ENCODE measurements at places on chromosomes 3 and 15.

- no peak for DNase-seq
These were observed 671.2 kb downstream of the SI start for GRCh38 chr3:164407111-164407510.

- DNase-seq = no peak
These were observed 468.6 kb upstream of the AGTR1 start for GRCh38 chr3:148229107-148229506.

GRCh38 chr15:45307230-45307924, 55.3 kb downstream of the SLC28A2 start:
- no peak for DNase-seq

DNA sequence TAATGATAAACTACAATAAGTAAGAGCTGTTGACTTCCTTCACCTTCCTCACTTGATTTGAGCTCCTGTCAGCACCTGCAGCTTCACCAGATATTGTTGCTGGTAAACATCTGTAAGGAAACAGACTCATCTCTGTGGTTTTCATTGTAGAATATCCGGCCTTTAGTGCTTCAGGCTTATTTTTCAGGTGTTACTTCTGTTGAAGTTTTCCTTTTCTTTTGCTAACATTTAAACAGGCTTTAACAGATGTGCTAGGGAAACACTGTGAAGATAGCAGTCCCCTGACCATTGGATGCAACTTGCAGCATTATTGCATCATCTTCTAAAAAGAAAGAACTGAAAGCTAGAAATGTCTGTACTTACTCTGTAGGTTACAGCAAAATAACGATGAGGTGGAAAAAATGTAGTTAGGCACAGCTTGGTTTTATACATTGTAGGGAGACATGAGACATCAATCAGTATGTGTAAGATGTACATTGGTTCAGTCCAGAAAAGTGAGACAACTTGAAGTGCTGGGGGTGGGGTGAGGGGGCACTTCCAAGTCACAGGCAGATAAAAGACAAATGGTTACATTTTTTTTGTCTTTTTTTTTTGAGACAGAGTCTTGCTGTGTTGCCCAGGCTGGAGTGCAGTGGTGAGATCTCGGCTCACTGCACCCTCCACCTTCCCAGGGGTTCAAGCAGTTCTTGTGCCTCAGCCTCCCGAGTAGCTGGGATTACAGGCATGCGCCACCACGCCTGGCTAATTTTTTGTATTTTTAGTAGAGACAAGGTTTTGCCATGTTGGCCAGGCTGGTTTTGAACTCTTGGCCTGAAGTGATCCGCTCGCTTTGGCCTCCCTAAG, 10.2 kb downstream of the EDEM1 start:
- peak; percentile 65 for DNase-seq

- no peak for DNase-seq
These were observed 191.3 kb downstream of the XXYLT1 start for GRCh38 chr3:195079636-195080035.

GRCh38 chr3:128575777-128576176, 74.8 kb downstream of the RPN1 start:
- DNase-seq = no peak

DNA sequence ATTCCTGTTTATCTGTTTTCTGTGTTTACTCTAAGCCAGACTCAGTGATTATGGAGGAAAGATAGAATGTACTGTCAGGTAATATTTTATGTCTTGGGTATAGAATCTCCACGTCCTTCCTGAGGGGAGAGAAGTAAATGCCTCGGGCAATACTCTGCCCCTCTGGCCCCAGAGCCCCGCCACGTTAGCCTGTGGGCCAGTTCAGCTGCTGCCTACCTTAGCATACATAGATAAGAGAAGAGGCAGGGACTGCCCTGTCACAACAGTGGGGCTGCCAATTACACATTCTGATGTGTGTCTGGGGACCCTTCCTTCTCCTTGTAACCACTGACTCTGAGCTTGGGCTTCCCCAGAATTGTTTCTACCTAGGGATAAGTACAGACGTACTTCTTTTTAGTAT, 347.7 kb upstream of the ATP11B start:
- DNase-seq = no peak

DNA sequence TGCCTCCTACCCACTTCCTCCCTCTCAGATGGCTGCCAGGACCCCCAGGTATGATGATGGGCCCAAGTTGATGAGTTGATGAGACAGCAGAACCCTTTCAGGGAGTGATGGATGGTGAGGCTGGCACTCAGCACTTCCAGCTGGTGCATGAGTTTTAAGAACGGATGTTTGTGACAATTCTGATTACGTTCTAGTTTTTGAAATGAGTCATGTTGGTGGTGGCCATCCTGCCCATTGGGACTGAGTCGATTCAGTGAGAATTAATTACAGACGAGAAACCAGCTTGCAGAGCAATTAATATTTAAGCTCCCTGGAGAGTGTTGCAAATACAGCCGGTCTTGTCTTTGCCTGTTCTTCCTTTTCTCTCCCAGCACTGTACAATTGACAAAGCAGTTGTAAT, 56.9 kb upstream of the NR2C2 start:
- DNase-seq = no peak

DNA sequence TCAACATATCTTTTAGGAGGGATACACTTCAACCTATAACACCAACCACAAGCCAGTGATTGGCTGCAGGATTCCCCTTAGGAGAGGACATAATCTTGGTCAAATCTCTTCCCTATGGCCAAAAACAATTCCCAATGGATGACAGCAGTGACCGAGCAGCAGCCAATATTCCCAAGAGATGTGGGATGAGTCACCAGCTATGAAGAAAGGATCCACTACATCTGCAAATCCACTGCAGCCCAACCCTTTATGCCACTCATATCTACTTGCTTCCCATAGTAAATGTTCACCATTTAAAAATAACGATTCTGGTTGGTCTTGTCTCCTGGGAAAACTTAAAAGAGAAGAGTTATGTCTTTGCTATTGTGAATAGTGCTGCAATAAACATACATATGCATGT, 4.5 kb upstream of the IQCF5 start:
- no peak for DNase-seq

DNA sequence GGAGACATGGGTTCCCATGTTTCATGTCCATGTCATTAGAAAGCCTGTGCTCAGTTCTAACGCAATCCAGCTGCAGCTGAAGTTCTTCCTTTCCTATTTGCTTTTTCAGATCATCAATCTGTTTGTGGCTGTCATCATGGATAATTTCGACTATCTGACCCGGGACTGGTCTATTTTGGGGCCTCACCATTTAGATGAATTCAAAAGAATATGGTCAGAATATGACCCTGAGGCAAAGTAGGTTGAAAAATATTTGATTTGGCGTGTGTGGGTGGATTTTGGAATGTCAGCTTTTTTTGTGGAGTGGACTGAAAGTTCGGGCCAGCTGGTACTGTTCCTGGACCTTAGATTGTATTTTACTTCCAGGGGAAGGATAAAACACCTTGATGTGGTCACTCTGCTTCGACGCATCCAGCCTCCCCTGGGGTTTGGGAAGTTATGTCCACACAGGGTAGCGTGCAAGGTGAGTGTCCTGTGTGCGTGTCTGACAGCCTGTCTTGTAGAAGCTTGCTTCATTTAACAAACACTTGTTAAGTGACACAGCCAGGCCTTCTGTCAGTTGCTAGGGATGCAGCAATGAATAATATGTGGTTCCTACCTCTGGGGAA, 69.6 kb downstream of the CHDH start:
- no peak for DNase-seq

DNA sequence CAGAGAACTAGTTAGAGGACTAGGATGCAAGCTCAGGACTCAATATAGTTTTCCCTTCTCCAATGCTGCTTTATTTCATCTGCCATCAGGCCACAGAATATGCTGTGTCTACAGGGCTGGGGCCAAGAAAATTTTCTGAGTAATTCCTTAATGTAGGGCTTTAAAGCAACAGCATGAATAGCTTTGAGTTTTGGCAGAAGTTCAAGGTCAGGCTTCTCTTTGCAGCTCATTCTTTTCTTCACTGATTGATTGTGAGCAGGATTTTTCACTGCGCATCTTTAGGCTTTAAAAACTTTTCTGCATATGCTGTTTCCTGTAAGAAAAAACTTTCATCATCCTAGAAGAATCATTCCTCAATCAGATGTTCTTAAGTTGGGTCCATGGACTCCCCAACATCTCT, 4.6 kb downstream of the TMEM108 start:
- DNase-seq = no peak

DNA sequence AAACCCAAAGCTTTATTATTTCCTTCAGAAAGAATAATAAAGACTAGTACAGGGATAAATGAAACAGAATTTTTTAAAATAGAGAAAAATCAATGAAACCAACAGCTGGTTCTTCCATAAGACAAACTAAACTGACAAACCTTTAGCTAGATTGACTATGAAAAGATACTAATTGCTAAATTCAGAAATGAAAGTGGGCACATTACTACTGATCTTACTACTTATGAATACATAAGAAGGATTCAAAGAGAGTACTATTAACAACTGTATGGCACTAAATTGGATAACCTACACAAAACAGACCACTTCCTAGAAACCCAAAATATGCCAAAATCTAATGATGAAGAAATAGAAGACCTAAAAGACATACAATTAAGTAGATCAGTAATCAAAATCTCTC, 278.2 kb downstream of the ISL2 start:
- no peak for DNase-seq

DNA sequence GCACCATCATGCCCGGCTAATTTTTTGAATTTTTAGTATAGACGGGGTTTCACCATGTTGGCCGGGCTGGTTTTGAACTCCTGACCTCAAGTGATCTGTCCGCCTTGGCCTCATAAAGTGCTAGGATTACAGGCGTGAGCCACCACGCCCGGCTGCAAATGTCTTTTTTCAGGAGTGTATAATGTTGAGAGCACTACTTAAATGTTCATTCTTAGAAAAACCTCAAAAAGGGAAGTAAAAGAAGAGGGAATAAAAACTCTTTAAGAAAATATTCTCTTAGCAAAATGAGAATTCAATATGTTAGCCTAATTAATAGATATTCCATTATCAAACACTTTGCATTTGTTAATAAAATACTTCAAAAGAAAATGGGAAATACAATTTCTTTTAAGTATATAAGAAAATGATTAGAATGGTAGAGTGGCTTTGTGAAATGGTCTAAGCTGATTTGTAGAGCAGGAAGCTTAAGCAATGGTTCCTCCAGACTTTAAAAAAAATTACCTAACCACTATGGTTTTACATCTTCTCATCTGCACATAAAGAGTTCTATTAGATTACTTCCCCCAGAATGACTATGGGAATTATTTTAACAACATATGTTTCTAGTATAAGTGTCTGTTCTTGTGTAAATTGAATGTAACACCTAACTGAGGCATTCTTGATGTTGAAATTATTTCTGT, 226.7 kb upstream of the ALCAM start:
- DNase-seq = no peak

GRCh38 chr15:59953392-59953883, 50.7 kb upstream of the FOXB1 start:
- no peak for DNase-seq

DNA sequence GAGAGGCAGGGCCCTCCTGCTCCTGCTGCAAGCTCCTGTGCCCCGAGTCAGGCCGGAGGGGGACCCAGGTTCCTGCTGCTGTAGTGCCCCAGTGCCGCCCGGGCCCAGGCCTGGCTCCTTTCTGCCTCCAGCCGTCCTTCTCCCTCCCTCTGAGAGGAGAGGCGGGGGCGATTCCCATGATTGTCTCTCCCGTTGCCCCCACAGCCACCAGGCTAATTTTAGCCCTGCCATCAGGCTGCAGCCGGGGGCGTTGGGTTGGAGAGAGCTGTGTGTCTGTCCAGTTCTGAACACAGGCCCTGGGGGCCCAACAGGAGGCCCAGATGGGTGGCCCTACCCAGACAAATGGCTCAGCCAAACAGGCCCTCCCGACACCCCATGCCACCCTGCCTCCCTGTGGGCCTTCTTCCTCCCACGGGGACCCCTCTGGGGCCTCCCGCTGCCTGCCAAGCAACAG, 214.8 kb downstream of the TBC1D2B start:
- DNase-seq = no peak

GRCh38 chr3:186057594-186057993, 51.3 kb downstream of the ETV5 start:
- no peak for DNase-seq

- no peak for DNase-seq
These were observed 50.6 kb downstream of the KLHDC8B start for GRCh38 chr3:49222002-49222401.

DNA sequence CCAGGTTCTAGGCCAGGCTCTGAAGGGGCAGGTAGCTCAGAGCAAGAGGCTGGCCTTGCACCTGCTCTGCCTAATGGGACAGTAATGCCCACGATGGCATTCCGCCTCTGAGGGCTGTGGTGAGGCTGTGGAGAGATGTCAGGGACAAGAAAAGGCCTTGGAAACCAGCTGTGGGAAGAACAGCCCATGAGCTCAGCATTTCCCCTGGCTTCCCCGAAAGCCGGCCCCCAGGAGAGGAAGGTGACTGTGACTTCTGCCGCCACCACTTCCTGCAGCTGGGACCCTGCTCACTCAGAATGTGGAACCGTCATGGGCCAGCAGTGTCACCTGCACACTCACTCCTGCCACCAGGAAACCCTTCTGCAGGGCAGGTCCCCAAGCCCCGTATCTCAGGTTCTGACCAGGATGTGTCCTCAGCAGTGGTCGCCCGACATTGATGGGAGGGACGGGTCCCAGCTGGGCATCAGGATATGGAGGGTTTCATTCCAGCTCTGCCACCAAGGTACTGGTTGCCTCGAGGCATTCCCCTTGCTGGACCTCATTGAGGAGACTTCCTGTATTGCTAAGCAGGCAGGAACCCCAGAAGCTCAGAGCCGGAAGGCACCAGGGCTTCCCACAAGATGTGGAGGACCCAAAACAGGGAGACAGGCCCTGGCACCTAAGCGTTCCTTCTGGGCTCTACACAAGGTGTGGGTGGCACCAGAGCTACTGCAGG, 30.7 kb downstream of the SEMA7A start:
- peak; percentile 88 for DNase-seq

- DNase-seq = no peak
These were observed 96.6 kb downstream of the DNAJB8 start for GRCh38 chr3:128369881-128370642.

DNA sequence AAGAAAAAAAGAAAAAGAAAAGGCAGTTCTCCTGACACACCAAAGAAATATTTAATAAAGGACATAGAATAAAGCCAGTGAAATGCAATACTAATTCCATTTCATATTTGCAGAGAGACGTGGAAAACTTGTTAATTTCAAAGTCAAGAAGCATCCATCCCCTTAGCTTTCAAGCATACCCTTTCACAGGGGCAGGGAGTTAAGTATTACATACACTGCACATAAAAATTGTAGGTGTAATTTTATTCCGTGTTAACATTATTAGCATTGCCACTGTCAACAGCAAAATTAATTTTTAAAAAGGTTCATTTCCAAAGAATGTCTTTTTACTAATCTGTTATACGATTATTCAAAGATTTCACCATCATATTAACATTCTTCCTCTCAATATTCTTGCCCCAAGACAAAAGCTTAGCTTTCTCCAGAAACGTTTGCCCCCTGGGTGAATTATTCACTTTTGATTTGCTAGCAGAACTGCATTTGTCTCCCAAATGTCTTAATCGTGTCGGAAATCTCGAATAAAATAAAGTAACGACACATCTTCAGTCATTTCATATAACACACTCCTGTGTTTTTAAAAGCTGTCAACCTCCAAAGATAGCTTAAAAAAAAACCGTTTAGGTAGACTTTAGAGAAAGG, 517.9 kb downstream of the MECOM start:
- DNase-seq = no peak

Data from activated CD8-positive, alpha-beta T cell treated with anti-CD3 and anti-CD28 coated beads, Interleukin-2, amount 10 ng/mL, durations not matched to agents 7 days and 5 days (primary cell).